ENCODE measurements at places on chromosomes 5 and 9.

GRCh38 chr9:130870491-130871381 lies 25.9 kb downstream of the QRFP start:
- DNase-seq = no peak

- no peak for DNase-seq
These were observed 223.0 kb downstream of the GABBR2 start for GRCh38 chr9:98485706-98486105.

GRCh38 chr9:81214975-81215374 lies 474.4 kb downstream of the TLE1 start:
- DNase-seq = no peak

- DNase-seq = peak; percentile 5
These were observed 90.8 kb downstream of the PLPPR1 start for GRCh38 chr9:101119206-101119819.

DNA sequence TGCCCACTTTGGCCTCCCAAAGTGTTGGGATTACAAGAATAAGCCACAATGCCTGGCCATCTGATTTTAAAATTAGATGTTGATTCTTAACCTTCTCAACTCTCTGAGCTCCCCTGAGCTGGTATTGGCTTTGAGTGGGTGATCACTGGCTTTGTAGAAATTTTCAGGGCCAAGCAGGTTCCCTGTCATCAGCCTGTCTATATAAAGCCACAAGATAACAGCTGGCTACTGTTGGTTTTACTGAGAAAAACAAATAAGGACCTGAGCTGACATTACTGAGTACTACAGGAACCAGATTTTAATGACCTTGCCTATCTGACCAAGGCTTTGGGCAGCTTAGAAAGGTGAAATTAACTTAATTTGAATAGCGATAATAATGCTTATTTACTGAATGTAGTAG lies 153.6 kb downstream of the MSX2 start:
- no peak for DNase-seq

DNA sequence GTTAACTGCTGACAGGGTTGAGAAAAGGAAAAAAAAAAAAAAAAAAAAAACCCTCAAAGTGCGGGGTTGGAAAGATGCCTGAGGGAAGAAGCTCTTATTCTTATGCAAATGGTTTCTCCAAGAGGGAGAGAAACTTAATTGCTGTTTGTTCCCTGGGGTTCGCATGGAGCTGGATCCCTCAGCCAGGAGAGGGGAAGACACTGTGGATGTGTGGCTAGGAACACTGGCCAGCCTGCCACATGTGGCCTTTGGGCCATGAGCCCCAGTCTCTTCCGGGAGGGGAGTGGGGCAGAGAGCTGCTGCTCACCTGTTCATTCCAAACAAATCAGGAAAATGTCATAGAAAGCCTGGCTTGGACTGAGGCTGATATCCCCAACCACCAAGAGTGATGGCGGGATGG lies 9.4 kb upstream of the SCGB3A2 start:
- no peak for DNase-seq

- DNase-seq = no peak
These were observed 41.7 kb downstream of the RXRA start for GRCh38 chr9:134367791-134368490.

DNA sequence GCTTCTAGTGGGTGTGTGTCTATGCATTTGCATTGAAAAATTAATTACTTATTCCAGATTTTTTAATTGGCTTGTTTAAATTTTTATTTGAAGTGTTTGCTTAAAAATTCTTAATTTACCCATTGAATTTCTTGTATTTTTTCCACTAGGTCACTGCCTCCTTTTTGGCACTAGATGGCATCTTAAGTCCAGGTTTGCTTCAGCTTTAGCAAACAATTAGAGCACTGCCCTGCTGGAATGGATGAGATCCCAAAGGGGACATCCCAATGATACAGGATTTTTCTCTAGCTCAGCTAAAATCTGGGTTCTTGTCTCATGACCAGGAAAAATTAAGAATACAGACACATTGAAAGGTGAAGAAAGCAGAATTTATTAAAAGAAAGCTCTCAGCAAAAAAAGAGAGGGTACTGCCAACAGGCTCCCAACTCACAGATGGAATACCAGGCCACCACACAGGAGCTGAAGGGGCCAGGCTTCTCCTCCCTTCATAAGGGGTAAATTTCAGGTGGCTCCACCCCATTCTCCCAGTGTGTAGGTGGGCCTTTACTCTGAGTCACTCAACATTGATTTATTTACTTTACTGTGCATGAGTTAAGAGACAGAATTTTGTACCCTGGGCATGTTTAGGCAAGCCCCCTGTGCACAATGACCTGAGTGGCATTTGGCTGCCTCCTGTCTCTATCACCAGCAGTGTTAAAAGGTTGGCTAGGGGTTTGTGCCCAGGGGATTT lies 532.4 kb downstream of the ANXA1 start:
- DNase-seq = no peak

- no peak for DNase-seq
These were observed 49.9 kb downstream of the LRRTM2 start for GRCh38 chr5:138824924-138825863.

- no peak for DNase-seq
These were observed 383.8 kb downstream of the TMEM232 start for GRCh38 chr5:110342683-110343082.

- peak; percentile 66 for DNase-seq
These were observed at the start of gene PHYKPL for GRCh38 chr5:178232124-178232919. PHYKPL (minus strand) TSS chr5:178232802; CDS start chr5:178232550, 252 bp downstream.

DNA sequence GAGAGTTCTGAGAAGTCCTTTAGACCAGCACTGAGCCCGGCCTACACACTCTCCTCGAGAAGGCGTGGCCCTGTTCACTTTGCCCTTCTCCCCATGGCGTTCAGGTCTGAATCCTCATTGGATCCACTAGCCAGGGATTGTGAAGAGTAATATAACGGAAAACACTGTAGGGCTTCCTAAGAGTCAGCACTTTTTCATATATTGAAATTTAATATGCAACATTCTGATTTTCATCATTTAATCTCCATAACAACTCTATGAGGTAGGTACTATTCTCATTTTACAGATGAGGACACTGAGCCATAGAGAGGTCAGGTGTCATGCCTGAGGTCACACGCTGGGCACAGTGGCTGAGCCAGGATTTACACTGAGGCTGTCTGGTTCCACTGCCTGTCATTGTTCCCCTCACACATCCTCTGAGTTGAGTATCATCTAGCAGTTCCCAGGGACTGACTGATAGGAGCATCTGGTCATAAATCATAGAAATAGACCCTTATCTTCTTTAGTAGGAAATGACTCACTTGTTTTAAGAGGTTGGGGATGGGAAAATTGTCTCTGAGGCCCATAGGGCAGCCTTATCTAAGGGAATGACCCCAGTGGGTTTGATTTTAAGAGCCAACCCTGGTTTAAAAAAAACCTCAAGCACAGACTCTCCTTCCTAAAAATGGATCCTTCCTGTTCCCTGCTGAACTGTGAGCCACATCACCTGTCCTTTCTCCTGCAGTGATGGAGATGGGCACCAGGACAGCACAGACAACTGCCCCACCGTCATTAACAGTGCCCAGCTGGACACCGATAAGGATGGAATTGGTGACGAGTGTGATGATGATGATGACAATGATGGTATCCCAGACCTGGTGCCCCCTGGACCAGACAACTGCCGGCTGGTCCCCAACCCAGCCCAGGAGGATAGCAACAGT lies 41.2 kb downstream of the THBS4 start:
- DNase-seq = no peak

DNA sequence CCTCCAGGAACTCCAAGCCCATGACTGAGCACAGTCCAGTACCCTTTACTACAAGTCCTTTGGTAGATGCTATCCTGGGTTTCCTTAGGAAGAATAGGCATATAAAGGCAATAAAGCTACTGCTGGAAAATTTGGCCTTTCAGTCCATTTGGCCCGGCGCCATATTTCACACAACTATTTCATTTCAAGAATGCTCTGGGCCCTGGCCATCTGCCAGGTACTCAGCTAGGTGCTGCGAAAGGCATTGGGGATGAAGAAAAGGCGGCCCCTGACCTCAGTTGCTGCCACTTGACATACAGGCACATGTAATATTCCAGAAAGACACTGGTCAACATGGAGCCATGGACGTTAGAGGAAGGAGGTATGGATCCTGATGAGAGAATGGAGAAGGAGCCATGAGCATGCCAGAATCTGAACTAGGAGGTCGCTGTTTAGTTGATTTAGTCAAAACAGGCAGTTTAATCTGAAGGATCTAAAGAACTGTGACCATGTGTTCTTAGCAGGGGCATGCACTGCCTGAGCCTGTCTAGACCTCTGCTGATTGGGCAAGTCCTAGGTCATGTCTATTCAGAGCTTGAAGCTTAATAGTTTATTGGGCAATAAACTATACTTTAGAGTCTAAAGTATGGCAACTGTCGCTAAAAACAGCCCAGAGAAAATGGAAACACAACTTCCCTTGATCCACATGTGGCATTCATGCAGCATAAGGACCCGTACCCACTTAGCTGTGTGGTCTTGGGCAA lies 149.3 kb downstream of the MELK start:
- DNase-seq = no peak

DNA sequence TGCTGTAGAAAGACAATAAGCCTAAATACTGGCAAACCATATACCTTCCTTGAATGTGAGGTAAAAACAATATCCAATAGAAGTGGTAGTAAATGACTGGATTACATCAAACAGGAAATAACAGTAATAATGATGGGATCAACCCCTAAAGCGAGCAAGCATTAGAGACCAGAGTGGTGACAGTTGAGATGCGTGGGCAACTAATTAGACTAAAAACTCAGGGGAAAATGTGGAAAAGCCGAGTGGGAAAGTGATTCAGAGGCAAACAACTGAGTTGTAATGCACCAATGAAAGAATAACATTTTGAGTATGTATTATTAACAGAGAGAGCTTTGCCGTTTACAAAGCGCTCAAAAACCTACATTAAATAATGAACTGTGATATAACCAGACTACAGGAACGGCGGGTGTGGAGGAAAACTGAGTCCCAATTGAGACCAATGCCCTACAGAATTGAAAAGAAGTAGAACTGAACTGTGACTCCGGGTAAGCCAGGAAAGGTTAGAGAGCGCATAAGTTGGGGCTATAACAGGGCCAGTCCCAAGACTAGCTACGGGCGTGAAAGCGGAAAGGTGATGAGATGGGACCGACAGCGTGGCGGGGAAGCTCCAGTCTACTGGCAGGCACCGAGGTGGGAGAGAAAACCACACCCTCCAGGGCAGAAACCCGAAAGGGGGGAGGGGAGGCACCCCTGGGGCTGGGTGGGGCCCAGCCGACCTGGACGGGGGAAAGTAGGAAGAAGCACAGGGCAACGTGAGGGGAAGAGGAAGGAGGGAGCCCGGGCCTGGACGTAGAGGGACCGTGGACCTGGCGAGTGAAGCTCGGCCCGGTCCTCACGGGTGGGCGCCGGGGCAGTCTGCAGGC lies 592 bp downstream of the UBAP2 start:
- DNase-seq = peak; percentile 4

DNA sequence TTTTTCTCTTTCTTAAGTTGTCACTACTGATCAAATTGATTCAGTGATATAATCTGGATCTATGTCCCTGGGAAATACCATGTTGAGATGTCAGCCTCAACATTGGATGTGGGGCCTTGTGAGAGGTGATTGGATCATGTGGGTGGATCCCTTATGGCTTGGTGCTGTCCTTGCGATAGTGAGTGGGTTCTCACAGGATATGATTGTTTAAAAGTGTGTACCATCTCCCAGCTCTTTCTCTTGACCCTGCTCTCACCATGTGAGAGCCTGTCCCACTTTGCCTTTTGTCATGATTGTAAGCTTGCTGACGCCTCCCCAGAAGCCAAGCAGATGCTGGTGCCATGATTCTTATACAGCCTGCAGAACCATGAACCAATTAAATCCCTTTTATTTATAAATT lies 68.6 kb downstream of the ST8SIA4 start:
- DNase-seq = no peak

DNA sequence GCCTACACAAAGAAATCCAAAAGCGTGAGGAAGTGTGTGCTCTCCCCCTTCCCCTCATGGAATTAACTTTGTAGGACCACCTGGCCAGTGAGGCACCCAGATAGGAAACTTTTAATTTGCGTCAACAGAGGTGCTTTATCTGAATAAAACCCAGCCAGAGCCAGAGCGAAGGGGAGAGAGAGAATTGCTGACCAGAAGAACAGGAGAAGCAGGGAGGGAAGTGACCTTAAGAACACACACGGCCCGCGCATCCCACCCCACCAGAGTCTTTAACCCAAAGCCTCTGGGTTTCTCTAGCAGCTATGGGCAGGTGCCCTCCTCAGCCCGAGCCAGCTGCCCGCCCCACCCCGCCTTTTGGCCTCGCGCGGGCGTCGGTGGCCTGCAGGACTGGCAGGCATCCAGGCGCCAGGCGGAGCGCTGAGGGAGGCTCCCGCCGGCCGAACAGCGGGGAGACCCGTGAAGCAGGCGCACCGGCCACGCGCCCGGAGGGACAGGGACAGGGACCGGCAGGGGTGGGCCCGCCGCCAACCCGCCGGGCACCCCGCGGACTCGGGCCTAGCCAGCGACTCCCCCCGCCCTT lies 580 bp downstream of the ERAP1 start:
- no peak for DNase-seq

- DNase-seq = peak; percentile 26
These were observed at the start of gene DOCK8 for GRCh38 chr9:214648-215493. DOCK8 (plus strand) TSS chr9:214865; CDS start chr9:214977, 112 bp downstream.

GRCh38 chr9:6929441-6930215 lies 171.9 kb downstream of the KDM4C start:
- no peak for DNase-seq

Measured in hematopoietic multipotent progenitor cell (in vitro differentiated cells).